ENCODE measurements at places on chromosomes 16 and 17. TPM values are rescaled to one million over a fixed set of nuclear protein-coding genes. Genes with fewer than 3 reads are reported as not detected.

The SLC5A11 gene
- 1.1 TPM for total RNA-seq

The ZNF200 gene
- total RNA-seq = 7.8 TPM

GRCh38 chr17:14776791-14777190, 475.9 kb downstream of the HS3ST3B1 start:
- H3K4me3 ChIP-seq = no peak overlapping the region
- no peak for DNase-seq
- no peaks in the 10 kb centered on the region for H3K4me1 ChIP-seq
- no peaks in the 10 kb centered on the region for H3K36me3 ChIP-seq

DNA sequence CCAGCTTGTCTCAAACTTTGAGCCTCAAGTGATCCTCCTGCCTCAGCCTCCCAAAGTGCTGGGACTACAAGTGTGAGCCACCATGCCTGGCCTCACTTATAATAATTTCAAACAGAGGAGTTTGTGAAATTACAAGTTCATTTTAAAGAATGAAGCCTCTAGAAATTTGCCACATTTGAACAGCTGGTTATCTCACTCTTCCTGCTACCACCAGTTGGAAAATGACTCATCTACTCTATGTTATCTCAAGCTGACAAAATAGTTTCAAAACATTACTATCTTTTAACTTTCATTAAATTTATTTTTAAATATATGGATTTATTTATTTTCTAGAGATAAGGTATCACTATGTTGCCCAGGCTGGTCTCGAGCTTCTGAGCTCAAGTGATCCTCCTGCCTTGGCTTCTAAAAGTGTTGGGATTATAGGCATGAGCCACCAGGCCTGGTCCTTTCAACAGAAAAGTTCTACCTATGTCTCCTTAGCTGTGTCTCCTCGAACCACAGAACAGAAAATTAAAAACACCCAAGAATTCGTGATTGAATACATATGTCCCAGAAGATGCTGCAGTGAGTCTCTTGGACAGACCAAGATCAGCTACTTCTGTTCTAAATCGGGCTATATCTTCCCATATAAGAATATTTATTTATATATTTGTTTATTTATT, 47.6 kb downstream of the MYH13 start:
- H3K36me3 ChIP-seq = no peaks in the 10 kb centered on the region
- H3K4me1 ChIP-seq = no peaks in the 10 kb centered on the region
- DNase-seq = no peak
- no peak overlapping the region for H3K4me3 ChIP-seq

- H3K4me3 ChIP-seq = no peak overlapping the region
- H3K36me3 ChIP-seq = no peaks in the 10 kb centered on the region
- peaks cover 3% of the 10 kb centered on the region for H3K4me1 ChIP-seq
These were observed 65.8 kb downstream of the RMI2 start for GRCh38 chr16:11411059-11411550.

- peaks cover 2% of the 10 kb centered on the region for H3K36me3 ChIP-seq
- DNase-seq = no peak
- peaks cover 3% of the 10 kb centered on the region for H3K4me1 ChIP-seq
- no peaks in the 10 kb centered on the region for H3K27me3 ChIP-seq
- H3K4me3 ChIP-seq = no peak overlapping the region
These were observed 77.6 kb downstream of the CMIP start for GRCh38 chr16:81522108-81522701.

GRCh38 chr17:72795941-72796340, 296.5 kb downstream of the SLC39A11 start:
- no peak overlapping the region for H3K27ac ChIP-seq
- no peak overlapping the region for H3K4me3 ChIP-seq
- no peak for DNase-seq
- no peaks in the 10 kb centered on the region for H3K36me3 ChIP-seq

The RHBDL3 gene
- total RNA-seq = 0.51 TPM

- peaks cover 54% of the 10 kb centered on the region for H3K36me3 ChIP-seq
- H3K27me3 ChIP-seq = no peaks in the 10 kb centered on the region
- no peak overlapping the region for H3K4me3 ChIP-seq
- DNase-seq = no peak
- no peaks in the 10 kb centered on the region for H3K4me1 ChIP-seq
- no peak overlapping the region for H3K27ac ChIP-seq
These were observed 19.4 kb downstream of the GGA3 start for GRCh38 chr17:75241996-75242460.

The KRTAP3-1 gene
- not detected for total RNA-seq

DNA sequence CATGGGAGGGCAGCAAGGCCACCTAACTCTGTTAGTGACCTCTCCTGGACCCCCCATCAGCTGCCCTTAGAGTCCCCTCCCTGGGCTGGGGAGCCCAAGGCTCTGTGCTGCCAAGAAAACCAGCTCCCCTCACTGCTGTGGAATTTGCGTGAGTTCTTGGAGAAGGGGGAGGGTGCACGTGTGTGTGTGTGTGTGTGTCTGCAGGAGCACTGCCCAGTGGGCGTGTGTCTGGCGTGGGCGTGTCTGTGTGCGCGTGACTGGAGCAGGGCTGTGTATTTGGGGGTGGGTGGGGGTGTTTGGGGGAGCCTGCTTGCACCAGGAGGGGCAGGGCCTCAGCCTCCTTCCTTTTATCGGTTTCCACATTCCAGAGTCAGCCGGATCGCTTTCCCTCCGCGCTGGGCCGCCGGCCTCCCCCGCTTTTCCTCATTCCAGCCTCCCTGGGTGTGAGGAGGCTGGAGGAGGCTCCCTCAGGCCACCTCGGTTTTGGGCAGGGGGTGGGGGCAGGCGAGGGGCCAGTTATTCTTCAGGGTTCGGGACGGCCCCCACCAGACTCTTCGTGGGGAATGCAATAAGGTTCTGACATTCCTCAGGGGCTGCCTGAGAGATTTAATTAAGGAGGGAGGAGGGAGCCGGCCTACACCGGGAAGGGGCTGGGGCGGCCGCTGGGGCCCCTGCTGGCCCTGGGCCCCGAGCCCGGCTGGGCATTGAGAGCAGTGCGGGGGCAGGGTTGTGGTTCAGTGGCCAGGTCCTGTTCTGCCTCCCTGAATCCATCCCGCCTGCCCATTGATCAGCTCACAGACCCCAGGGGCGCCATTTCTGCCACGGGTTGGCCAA, 2.5 kb downstream of the VASN start:
- H3K27me3 ChIP-seq = no peaks in the 10 kb centered on the region
- peak overlapping the region; percentile 21 for H3K4me3 ChIP-seq
- DNase-seq = peak; percentile 91
- H3K36me3 ChIP-seq = no peaks in the 10 kb centered on the region
- peak overlapping the region; percentile 94 for H3K27ac ChIP-seq
- peaks cover 49% of the 10 kb centered on the region for H3K4me1 ChIP-seq

The DOC2A gene
- total RNA-seq = 8.7 TPM

DNA sequence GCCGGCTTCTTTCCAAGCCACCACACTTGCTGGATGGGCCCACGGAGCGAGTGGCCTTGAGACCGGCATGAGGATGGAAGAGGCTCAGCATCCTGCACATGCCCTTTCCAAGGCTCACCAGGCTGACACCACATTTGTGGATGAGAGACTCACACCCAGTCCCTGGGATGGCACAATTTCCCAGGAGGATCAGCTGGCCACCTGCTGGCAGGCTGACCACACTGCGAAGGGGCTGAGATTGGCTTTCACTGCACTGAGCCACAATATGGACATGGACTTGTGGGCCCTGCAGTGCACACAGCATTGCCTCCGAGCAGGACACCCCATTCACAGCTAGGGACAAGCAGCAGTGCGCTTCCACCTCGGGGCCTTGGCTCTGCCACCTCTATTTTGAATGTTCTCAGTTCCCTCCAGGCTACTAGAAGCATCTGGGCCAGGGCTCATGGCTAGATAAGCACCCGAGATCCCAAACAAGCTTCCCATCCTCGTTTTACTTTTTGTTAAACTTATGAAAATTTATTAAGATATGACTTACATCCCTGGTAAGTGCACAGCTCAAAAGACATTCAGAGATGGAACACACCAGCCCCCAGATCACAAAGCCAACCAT, 25.3 kb upstream of the KSR1 start:
- no peak overlapping the region for H3K4me3 ChIP-seq
- no peak overlapping the region for H3K27ac ChIP-seq
- H3K4me1 ChIP-seq = no peaks in the 10 kb centered on the region

The GPR179 gene
- total RNA-seq = 0.17 TPM

The KRTAP4-6 gene
- total RNA-seq = not detected

The ENDOV gene
- 21.7 TPM for total RNA-seq

- H3K27ac ChIP-seq = no peak overlapping the region
- H3K4me1 ChIP-seq = no peaks in the 10 kb centered on the region
- H3K27me3 ChIP-seq = no peaks in the 10 kb centered on the region
- no peak for DNase-seq
- H3K36me3 ChIP-seq = peaks cover 36% of the 10 kb centered on the region
- H3K4me3 ChIP-seq = no peak overlapping the region
These were observed 18.9 kb downstream of the VASN start for GRCh38 chr16:4390266-4391260.

The UBE2O gene
- total RNA-seq = 24.3 TPM

GRCh38 chr16:15854906-15855703, 1.7 kb downstream of the MYH11 start:
- no peak overlapping the region for H3K4me3 ChIP-seq
- DNase-seq = no peak
- H3K27ac ChIP-seq = no peak overlapping the region
- H3K4me1 ChIP-seq = no peaks in the 10 kb centered on the region
- no peaks in the 10 kb centered on the region for H3K36me3 ChIP-seq

The ANKRD40CL gene
- total RNA-seq = not detected

The SRL gene
- 2.1 TPM for total RNA-seq

- no peak overlapping the region for H3K27ac ChIP-seq
- H3K27me3 ChIP-seq = peaks cover 4% of the 10 kb centered on the region
- no peak overlapping the region for H3K4me3 ChIP-seq
- no peaks in the 10 kb centered on the region for H3K36me3 ChIP-seq
These were observed 46.1 kb downstream of the IRX3 start for GRCh38 chr16:54240271-54241129.
